GOT3 (cell line): ENCODE measurements at places on chromosomes 5 and 9.

DNA sequence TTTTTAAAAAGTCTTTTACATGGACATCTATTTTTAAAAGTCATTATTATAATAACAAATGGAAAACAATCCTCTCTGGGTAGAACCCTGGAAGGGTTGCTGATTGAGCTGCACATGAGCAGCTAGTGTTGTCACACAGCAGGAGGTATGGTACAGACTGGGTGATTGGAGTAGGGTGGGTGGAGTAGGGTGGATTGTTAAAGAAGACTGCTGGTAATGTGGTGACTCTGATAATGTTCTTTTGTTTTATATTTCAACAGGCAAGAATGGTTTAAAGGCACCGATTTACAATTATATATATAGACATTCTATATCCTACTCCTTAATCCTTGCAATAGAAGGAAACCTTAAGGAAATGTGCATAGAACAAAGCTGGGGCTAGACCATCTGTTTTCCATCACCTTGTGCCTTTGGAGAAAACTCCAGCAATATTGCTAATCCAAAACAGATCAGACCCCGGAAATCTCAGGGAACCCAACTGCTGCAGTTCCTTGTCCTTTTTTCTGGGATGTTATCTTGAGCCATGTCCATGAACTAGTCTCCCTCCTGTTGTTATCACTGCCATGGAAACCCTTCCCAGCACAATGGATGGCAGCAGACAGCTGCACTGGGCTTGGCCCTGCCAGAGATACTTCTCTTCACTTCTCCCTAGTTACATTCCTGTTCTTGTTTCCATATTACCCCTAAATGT, 129.7 kb downstream of the YIPF5 start:
- no peak for DNase-seq

GRCh38 chr5:167790462-167791260, 500.8 kb upstream of the WWC1 start:
- DNase-seq: no peak

DNA sequence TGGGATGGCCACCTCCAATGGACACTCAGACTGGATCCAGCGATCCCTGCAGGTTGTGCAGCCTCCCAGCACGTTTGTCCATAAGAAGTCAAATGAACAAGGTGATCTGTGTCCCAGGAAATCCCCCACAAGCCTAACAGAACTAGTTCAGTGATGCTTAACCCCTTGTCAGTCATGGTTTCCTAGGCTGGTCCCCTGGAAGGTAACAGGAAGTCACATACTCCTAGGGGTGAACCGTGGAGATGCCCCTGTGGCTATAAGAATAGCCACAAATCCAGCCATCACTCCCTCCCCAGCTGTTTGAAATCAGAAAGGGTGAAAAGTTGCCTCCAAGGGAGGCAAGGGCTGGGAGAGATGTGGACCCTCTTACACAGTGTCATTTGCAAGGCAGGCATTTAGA, 22.5 kb downstream of the PAX5 start:
- DNase-seq: no peak

DNA sequence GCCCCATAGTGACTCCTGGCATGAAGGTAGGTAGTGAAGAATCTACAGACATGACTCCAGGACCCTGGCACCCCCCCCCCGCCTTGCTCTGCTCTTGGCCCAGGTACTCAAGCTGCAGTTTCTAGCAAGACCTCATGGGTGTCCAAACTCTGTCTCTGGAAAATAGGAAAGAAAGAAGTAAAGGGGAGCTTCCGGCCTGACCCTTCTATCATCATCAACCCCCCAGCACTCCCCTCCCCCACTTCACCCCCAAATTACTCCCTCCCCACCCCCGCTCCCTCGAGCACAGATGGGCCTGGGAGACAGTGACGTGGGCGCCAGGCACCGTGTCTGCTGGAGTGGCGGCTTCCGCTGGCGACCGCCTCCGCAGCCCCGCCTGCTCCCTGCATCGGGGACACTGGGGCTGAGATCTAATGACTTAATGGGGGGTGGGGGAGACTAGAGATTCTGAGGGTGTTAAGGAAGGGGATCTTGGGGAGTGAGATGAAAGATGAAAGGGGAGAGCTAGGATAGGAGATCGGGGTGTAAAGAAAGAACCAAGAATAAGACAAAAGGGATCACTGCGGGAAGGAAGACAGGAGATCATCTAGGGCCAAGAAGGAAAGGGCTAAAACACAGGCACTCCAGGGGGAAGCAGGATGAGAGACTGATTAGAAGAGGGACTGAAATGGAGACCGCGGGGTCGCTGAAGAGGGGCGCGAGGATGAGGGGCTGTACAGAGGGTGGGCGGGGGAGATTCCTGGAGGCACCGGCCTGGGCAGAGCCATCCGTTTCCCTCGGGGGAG, 1.1 kb upstream of the DNAJB5 start:
- no peak for DNase-seq

DNA sequence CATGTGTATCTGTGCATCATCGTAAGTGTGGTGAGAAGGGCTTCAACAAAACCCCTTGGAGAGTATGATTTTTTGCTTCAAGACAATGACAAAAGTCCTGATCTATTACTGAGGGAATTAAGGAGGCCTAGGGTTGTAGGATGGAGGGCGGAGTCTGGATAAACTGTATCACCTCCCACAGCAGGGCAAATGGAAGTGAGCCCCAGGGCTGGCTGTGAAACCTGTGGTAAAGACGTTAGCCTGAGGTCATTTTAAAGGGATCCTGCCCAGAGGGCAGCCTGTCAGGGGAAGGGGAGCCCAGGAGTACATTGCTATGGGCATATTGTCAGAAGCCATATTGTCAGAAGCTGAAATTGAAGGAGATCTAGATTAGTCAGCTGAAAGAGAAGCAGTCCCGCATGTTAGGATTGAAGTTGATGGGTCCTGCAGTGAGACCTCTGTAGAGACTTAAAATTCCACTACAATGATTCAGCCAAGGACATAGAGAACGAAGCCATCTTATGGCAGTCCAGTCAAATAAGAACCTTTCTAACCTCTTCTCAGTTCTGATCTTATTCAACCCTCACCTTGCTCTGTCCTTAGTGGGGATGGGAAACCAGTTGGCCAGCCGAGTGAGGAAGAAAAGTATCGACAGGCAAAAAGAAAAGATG, 26.9 kb downstream of the ADGRV1 start:
- DNase-seq: no peak

- DNase-seq: no peak
These were observed 30.6 kb downstream of the C9orf85 start for GRCh38 chr9:71941998-71942567.

DNA sequence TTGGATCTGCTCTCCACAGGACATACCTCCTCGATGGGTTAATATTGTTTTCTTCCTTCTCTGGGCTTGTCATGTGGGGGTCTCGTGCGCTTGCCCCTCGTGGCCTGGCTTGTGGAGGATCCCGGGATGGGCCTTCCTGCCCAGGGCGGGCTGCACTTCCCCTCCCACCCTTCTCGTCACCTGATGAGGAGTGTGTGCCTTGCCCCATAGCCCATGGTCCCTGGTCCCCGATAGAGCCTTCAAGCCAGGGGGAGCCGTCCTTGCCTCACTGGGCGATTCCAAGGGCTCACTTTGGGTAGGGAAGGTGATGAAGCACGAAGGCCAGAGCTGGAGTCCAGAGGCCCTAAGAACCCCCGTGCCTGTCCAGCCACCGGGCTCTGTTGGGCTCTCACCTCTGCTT, 28.7 kb downstream of the DYNC2I2 start:
- no peak for DNase-seq

GRCh38 chr9:94068257-94068656, 16.0 kb upstream of the PTPDC1 start:
- no peak for DNase-seq

DNA sequence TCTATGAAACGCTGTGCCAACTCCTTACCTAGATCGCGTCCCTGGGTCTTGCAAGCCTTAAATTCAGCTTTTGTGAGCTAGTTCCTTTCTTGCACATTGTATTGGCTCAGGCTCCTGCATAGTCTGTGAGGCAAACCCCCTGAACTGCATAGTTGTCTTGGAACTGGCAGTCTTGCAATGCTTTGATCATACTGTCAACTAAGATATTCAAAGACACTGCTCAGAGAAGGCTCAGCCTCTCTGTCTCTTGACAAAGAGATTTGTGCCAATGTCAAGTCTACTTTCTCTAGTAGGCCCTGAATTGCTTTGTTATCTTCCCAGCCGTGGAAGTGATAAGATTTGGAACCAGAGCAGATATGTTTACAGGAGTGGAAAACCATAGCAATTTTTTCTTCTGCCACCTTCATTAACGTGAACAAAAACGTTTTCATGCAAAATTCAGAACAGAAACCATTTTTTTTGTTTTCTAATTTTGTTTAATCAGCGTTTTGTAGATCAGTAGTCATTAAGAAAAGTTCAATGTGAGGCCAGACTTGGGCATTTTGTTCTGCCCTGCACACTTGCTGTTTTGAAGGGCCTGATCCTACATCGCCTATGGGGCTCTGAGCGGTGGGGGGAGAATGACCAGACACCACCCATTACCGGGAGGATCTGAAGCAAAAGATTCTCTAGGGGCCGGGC, 27.6 kb upstream of the ENTREP1 start:
- no peak for DNase-seq

DNA sequence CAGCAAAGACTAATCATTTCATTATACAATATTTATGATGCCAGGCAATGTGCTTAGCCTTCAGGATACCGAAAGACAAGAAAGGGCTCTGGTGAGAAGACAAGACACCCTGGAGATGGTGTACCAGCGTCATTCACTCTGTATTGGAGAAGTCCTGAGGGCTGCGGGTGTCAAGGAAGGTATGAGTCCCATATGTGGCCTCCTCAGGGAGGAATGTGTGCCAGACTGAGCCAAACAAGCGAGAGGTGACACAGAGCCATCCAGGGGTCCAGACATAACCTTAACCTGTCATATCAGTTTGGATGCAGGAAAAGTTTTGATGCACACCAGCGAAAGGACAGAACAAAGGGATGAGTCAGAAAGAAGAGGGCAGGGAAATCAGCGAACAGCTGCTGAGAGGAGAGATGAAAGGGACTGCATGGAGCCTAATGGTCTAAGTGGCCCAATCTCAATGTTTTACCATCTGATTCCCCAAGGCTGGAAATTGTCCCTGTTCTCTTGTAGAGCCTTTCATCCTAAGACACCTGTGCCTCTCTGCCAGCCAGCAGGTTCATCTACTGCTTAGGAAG, 38.9 kb downstream of the ADRA1B start:
- no peak for DNase-seq

DNA sequence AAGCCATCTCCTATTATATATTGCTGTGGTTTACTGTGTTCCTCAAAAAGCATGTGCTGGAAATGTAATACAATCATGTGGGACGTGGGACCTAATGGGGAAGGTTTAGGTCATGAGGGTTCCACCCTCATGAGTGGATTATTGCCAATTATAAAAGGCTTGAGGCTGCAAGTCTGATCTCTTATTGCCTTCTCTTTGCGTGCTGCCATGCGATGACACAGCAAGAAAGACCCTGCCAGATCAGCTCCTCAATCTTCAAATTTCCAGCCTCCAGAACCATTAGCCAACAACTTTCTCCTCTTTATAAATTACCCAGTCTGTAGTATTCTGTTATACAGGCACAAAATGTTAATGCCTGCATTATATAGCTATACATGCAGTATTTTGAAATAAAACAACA, 45.4 kb downstream of the MARCHF11 start:
- DNase-seq: no peak

- no peak for DNase-seq
These were observed 61.4 kb upstream of the AFAP1L1 start for GRCh38 chr5:149210225-149210624.

DNA sequence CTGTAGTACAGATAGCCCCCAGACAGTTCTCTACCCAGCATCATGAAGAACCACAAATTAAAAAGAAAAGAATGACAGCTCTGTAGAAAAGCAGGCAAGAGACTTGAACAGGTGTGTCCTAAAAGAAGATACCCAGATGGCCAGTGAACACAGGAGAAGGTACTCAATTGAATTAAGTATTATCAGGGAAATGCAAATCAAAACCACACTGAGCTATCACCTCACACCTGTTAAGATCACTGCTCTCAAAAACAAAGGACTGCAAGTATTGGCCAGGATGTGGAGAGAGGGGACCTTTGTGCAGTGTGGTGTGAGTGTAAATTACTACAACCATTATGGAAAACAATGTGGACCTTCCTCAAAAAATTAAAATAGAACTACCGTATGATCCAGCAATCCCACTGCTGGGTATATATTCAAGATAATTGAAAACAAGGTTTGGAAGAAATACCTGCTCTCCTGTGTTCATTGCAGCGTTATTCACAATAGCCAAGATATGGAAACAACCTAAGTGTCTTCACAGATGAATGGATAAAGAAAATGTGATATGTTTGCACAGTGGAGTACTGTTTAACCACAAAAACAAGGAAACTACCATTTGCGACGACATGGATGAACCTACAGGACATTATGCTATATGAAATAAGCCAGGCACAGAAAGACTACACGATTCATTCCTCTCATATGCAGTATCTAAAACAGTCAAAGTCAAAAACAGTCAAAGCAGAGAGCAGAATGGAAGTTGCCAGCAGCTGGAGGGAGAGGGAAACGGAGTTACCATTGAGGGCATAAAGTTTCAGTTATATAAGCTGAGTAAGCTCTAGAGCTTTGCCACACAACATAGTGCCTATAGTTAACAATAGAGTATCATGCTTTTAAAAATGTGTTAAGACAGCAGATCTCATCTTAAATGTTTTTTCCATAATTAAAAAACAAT, 102.6 kb downstream of the WNK2 start:
- DNase-seq: no peak

GRCh38 chr9:13524245-13524644, 244.8 kb upstream of the MPDZ start:
- no peak for DNase-seq

DNA sequence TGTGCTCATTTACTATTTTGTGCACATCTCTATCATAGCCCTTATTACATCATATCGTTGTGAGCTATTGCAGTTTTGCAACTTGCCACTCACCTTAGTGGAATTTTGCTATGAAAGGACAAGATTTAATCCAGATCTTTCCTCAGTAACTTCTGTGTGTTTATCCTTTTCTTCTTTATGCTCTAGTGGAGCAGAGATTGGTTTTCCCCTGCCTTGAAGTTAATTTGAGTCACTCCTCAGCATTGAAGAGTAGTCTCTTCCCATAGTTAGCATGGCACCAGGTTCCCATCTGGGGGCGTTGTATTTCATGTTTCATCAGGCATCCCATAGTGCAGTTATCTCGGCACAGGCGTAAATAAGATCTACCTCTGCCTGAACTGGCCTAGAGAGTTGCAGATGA, 510.4 kb downstream of the PSAT1 start:
- DNase-seq: no peak

DNA sequence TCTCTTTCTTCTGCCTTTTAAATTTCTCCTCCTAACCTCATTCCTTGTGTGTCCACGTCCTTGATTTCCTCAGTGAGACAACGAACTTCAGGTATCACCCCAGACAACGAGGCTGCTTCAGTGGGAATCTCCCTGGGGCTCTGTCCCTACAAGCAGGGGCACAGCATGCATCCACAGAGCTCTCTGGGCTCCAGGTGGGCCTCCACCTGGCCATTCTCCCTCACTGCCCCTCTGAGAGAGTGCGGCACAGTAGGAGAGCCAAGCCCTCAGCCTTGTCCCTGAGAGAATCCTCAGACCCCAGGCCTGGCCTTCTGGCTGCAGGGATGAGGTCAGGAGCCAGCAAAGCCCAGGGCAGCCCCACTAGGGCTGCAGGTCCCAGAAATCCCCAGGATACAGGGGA, 105.3 kb downstream of the LHFPL2 start:
- DNase-seq: no peak

- no peak for DNase-seq
These were observed 195.3 kb downstream of the CNTLN start for GRCh38 chr9:17330097-17330496.

GRCh38 chr9:95313010-95313498, 4.5 kb downstream of the FANCC start:
- DNase-seq: no peak

GRCh38 chr5:147927901-147928300, 21.6 kb upstream of the C5orf46 start:
- no peak for DNase-seq

- DNase-seq: no peak
These were observed 690.4 kb downstream of the SLCO4C1 start for GRCh38 chr5:101605700-101606099.
